ENCODE measurements at places on chromosomes 13 and 19. TPM values are rescaled to one million over a fixed set of nuclear protein-coding genes. Genes with fewer than 3 reads are reported as not detected.

GRCh38 chr13:42055500-42056085 lies 7.1 kb downstream of the DGKH start:
- H3K4me3 ChIP-seq: no peak overlapping the region
- H3K4me1 ChIP-seq: peaks cover 18% of the 10 kb centered on the region
- DNase-seq: no peak
- no peaks in the 10 kb centered on the region for H3K27me3 ChIP-seq
- H3K36me3 ChIP-seq: no peaks in the 10 kb centered on the region

Gene VRK3
- 114 TPM for total RNA-seq

Gene SMIM17
- total RNA-seq: not detected

Gene OR10H1
- total RNA-seq: not detected

DNA sequence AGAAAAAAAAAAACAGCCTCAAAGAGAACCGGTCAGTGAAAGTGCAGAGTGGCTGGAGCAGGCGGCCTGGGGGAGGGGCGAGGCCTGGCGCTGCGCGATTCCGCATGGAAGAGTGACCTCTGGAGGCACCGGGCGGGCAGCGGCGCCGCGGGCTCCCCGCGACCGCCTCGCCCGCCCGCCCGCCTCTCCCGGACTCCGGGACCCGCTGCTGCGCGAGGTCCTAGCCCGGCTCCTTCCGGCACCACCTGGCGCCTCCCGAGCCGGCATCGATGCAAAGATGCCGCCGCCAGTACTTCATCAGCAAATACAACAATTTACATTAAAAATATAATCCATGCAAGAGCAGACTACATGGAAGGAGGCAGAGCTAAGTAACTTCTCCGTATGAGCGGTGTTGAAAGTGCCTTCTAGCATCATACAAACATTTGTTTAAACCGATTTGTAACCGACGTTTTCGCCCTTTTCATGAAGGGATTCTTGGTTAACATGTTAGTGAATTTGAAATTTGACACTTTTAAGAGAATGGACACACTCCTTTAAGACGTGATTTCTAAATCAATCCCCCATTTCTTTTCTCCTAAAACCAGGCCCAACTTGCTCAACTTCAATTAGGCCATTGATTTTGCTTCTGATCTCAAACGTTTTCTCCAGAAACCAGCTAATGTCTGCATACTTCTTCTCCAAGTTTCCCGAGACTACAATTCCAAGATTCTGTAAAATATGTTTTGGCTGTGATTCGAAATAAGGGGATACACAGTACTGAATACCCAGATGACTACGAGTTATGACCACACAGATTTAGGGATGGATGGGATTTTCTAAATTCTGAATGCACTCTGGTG lies 2.1 kb downstream of the EFNB2 start:
- H3K4me3 ChIP-seq: no peak overlapping the region
- H3K27me3 ChIP-seq: peaks cover 8% of the 10 kb centered on the region
- H3K36me3 ChIP-seq: no peaks in the 10 kb centered on the region
- peak; percentile 15 for DNase-seq
- no peak overlapping the region for H3K27ac ChIP-seq

Gene EDNRB
- not detected for total RNA-seq

DNA sequence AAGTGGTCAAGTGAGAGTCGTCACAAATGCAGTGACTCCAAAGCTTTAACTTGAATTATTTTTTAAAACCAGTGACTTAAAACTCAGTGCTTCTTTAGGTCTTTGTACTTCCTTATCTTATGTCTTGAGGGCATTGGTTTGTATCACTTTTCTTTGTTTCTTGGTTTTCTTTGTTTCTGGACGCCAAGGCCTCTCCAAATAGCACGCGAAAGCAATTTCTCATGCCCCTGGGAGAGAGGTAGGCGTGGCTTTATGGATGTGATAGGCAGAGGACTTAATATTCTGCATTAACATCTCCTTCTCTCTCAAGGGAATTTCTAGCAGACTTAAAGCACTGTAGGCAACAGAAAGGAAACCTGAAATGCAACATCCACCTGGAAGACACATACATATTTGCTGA lies 20.6 kb downstream of the UBE2L5 start:
- no peaks in the 10 kb centered on the region for H3K36me3 ChIP-seq
- no peak for DNase-seq
- H3K4me1 ChIP-seq: no peaks in the 10 kb centered on the region
- H3K27ac ChIP-seq: no peak overlapping the region

- H3K27me3 ChIP-seq: no peaks in the 10 kb centered on the region
- DNase-seq: no peak
- H3K4me1 ChIP-seq: no peaks in the 10 kb centered on the region
- no peak overlapping the region for H3K27ac ChIP-seq
Observed at GRCh38 chr13:106762708-106763107, 194.8 kb upstream of the ARGLU1 start.

GRCh38 chr19:35307931-35308330 lies 16.0 kb downstream of the MAG start:
- DNase-seq: no peak
- H3K27ac ChIP-seq: no peak overlapping the region
- H3K27me3 ChIP-seq: no peaks in the 10 kb centered on the region
- no peaks in the 10 kb centered on the region for H3K4me1 ChIP-seq

GRCh38 chr13:94674609-94675348 lies 37.6 kb downstream of the SOX21 start:
- no peaks in the 10 kb centered on the region for H3K4me1 ChIP-seq
- no peak overlapping the region for H3K4me3 ChIP-seq
- peak; percentile 20 for DNase-seq
- no peaks in the 10 kb centered on the region for H3K36me3 ChIP-seq

Gene GSX1
- not detected for total RNA-seq

DNA sequence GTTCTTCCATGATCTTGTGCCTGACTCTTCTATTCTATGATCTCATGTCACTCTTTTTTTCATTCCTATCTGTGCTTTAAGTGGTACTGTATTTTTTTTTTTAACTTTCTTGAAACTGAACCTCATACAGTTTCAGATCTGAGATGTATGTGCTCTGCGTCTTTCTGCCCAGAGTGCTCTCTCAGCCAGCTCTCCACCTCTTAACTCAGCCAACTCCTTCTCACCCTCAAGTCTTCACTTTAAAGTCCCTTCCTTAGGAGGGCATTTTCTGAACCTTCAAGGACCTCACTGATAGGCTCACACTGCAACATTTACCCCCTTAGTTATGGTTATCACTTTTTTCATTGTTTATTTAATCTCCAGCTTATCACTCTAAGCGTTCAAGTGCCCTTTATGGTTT lies 158.7 kb downstream of the IRS2 start:
- H3K27ac ChIP-seq: no peak overlapping the region
- no peak for DNase-seq
- no peak overlapping the region for H3K4me3 ChIP-seq
- H3K27me3 ChIP-seq: no peaks in the 10 kb centered on the region
- H3K36me3 ChIP-seq: no peaks in the 10 kb centered on the region

Gene NAPA
- 88.1 TPM for total RNA-seq

GRCh38 chr13:99800951-99801350 lies 170.6 kb downstream of the ZIC5 start:
- no peaks in the 10 kb centered on the region for H3K27me3 ChIP-seq
- H3K4me1 ChIP-seq: no peaks in the 10 kb centered on the region
- no peak overlapping the region for H3K27ac ChIP-seq
- DNase-seq: no peak

GRCh38 chr13:51113186-51113881 lies 2.3 kb upstream of the C13orf42 start:
- no peak overlapping the region for H3K4me3 ChIP-seq
- H3K4me1 ChIP-seq: no peaks in the 10 kb centered on the region
- no peaks in the 10 kb centered on the region for H3K36me3 ChIP-seq
- H3K27me3 ChIP-seq: no peaks in the 10 kb centered on the region
- no peak for DNase-seq

GRCh38 chr13:21235174-21235573 lies 58.7 kb downstream of the MRPL57 start:
- H3K27me3 ChIP-seq: no peaks in the 10 kb centered on the region
- H3K36me3 ChIP-seq: no peaks in the 10 kb centered on the region
- H3K4me1 ChIP-seq: no peaks in the 10 kb centered on the region
- no peak overlapping the region for H3K27ac ChIP-seq

DNA sequence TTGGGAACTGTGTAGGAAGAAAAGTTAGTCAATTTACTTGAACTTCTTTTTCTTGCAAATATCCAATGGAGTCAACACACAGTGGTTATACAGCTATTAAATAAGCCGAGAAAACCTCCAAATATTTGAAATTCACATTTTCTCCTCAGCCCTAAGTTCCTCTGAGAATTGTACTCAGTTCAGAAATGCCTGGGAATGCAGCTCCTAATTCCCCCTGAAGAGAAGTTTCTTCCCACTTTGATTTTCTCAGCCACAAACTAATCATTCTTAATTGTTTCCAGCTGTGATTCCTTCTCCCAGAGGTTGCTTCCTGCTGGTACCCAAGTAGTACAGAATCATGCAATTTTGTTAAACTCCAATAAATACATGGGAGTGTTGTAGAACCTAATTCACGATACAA lies 246.1 kb upstream of the MIR17HG start:
- no peaks in the 10 kb centered on the region for H3K4me1 ChIP-seq
- no peak for DNase-seq
- no peak overlapping the region for H3K4me3 ChIP-seq
- no peak overlapping the region for H3K27ac ChIP-seq
- no peaks in the 10 kb centered on the region for H3K36me3 ChIP-seq

DNA sequence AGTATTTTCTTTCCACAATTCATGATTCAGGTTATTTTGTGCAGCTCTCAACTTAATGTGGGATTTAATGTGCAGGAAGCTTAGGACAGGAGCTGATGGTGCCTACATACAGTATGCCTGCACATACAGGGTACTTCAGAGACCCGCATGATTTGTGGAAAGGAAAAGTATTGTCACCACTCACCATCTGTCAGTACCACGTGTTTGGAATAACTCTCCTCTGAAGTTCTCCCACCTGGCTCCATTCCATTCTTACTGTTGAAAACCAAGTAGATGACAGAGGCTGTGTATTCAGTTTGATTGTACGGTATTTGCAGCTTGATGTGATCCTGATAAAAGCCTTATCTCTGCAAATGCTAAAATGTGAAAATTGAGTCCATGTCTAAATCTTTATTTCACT lies 85.7 kb downstream of the ZAR1L start:
- no peak for DNase-seq
- peaks cover 1% of the 10 kb centered on the region for H3K4me1 ChIP-seq
- H3K4me3 ChIP-seq: no peak overlapping the region
- no peaks in the 10 kb centered on the region for H3K27me3 ChIP-seq

DNA sequence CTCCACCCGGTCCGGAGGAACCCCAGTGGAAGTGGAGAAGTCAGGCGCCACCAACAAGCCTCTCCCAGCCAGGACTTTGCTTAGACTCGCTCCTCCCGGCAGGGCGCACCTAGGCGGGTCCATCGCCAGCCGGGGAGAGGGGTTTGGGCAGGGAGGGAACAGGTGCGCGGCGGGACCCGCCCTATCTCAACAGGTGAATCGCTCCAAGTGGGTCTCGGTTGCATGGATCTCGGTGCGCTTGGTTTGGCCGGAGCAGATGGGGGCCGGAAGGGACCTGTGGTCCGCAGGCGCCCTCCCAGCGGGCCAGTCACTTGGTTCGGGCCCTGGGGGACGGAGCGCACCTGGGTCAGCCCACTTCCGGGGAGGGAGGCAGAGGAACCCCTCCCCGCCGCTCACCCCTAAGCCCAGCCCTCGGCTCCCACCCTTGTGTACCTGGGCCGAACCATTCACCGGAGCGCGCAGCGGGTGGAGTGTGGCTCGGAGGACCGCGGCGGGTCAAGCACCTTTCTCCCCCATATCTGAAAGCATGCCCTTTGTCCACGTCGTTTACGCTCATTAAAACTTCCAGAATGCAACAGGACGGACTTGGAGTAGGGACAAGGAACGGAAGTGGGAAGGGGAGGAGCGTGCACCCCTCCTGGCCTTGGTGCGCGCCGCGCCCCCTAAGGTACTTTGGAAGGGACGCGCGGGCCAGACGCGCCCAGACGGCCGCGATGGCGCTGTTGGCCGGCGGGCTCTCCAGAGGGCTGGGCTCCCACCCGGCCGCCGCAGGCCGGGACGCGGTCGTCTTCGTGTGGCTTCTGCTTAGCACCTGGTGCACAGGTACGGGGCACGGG lies at the start of gene LSR:
LSR (plus strand) TSS at position 693 of the 836 bp plus-strand sequence; CDS start at position 714, 21 bp downstream.
- peak; percentile 79 for DNase-seq
- H3K27me3 ChIP-seq: no peaks in the 10 kb centered on the region
- peaks cover 24% of the 10 kb centered on the region for H3K4me1 ChIP-seq
- peak within 1 kb of the TSS; percentile 61 for H3K27ac ChIP-seq
- H3K4me3 ChIP-seq: peak within 1 kb of the TSS; percentile 94

GRCh38 chr19:36652958-36653357 lies 13.7 kb downstream of the ZNF461 start:
- no peak for DNase-seq
- no peaks in the 10 kb centered on the region for H3K4me1 ChIP-seq
- no peak overlapping the region for H3K4me3 ChIP-seq
- peaks cover 32% of the 10 kb centered on the region for H3K36me3 ChIP-seq
- no peaks in the 10 kb centered on the region for H3K27me3 ChIP-seq
- H3K27ac ChIP-seq: no peak overlapping the region

Gene VAV1
- total RNA-seq: 87.6 TPM

DNA sequence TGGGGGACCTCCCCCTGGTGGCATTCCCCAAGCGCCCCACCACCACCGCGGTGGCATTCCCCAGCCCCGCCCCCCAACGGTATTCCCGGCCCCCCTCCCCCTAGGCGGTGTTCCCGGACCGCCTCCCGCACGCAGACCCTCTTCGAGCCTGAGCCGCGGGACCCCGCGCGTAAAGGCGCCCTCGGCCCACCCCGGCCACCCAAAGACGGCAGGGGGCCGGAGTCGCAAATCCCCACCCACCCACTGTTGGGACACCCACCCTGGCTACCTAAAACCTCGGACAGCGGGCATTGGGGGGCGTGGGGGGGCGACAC lies 22.4 kb downstream of the OLFM2 start:
- no peak for DNase-seq
- H3K27me3 ChIP-seq: peaks cover 20% of the 10 kb centered on the region
- H3K27ac ChIP-seq: no peak overlapping the region
- no peaks in the 10 kb centered on the region for H3K36me3 ChIP-seq
- H3K4me1 ChIP-seq: peaks cover 15% of the 10 kb centered on the region

DNA sequence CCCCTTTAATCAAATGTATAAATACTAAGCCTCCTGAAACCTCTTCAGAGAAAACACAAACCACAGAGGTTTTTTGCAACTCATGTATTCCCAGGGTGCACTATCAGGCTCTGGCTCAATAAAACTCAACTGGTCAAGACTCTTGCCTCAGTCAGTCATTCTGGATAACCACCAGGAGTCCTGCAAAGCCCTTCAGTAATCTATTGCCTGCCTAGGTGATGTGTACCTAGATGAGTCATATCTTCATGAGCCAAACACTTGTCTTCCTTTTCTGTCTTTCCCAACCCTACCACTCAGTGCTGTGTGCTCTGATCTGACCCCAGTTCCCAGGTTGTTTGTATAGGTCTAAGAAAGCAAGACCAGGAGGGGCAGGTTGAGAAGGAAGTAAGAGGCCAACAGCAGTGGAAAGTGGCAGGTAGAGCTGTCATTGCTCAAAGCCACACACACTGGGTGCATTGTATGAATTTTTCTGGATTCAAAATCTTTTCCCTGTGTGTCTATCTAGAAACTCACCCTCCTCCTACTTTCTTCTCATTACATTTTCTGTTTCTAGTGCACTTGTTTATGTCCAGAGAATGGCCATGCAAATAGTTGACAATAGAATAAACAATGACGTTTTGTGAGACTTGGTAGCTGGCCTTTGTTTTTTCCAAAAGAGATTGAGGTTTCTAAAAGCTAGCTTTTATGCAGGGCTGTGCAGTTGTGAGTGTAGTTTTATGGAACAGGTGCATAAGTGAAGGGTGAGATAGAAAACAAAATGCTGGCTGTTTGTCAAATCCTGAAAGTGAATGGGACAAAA lies 48.1 kb downstream of the PSG1 start:
- no peak overlapping the region for H3K27ac ChIP-seq
- no peak overlapping the region for H3K4me3 ChIP-seq
- H3K4me1 ChIP-seq: no peaks in the 10 kb centered on the region
- H3K36me3 ChIP-seq: no peaks in the 10 kb centered on the region

- no peak overlapping the region for H3K27ac ChIP-seq
- no peaks in the 10 kb centered on the region for H3K4me1 ChIP-seq
- no peaks in the 10 kb centered on the region for H3K27me3 ChIP-seq
- DNase-seq: no peak
Observed at GRCh38 chr13:90675129-90675528, 672.4 kb upstream of the MIR17HG start.

All from CD4-positive, alpha-beta memory T cell (primary cell).